Natural killer cell (primary cell): ENCODE measurements at places on chromosomes 2 and 18. TPM values are rescaled to one million over a fixed set of nuclear protein-coding genes. Genes with fewer than 3 reads are reported as not detected.

The HNMT gene
- 1.5 TPM for total RNA-seq

GRCh38 chr2:203743441-203743981 is 37.1 kb downstream of the CD28 start:
- DNase-seq: no peak

The FHOD3 gene
- not detected for total RNA-seq

DNA sequence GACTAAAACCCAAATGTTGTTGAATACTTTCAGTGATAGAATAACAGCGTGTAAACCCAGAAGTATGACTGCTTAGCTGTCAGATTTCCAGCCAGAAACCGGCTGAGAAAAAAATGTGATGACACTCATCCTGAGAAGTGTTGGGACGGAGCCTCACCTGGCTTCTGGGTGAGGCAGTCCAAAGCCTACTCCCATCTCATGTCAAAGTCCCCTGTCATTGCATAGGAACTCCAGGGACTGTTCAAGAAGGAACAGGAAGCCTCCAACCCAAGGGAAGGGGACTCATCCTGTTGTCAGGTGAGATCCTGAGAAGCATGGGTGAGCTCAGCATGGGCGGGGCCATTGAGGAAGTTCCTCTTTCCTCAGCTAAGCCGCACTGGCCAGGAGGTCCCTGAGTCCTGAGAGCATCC is 11.3 kb upstream of the CHRNA1 start:
- DNase-seq: peak; percentile 19

DNA sequence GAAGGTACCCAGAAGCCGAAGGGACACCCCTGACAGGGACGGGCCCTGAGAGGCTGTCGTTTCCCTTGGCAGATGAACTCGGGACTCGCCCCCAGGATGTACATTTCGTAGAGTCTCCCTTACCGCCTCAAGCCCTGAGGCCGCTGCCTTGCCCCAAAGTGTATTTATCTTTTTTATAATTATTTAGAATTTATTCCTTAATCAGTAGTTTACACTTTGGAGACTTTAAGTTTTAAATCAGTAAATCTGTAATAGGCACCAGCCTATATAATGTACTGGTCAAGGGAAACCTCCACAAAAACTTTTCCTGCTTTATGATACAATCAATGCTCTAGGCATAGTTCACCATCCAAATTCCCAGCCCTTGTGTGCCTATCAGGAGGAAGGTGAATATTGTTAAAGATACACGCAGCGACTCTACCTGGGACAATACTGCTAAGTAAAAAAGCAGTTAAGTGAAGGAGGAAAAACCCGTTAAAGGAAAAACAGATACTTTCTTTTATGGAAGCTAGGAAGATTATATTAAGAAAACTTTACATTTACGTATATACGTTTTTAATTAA is 848 bp downstream of the VRK2 start:
- no peak for DNase-seq

The FEV gene
- not detected for total RNA-seq

The NOSTRIN gene
- not detected for total RNA-seq

The REEP1 gene
- total RNA-seq: not detected

The TRAK2 gene
- 19.2 TPM for total RNA-seq

GRCh38 chr2:241811201-241811951 is 2.4 kb downstream of the NEU4 start:
- no peak for DNase-seq

DNA sequence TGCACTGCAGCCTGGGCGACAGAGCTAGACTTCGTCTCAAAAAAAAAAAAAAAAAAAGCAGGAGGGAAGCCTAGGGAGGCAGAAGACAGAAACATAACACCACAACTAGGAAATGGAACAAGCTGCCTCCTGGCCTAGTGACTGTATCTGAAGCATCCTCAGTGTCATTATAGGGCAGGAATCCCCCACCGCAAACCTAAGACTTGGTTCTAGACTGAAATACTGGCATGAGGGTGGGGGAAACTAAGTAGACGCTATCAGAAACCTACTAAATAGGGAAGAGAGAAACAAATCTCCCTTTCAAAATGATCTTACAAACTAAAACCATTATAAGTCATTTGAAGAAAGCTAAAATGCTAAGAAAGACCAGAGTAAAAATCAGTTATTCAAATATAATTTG is 16.4 kb upstream of the SMAD2 start:
- no peak for DNase-seq

The CYBRD1 gene
- 16.4 TPM for total RNA-seq

The SP140 gene
- total RNA-seq: 89.9 TPM

GRCh38 chr18:75531851-75532459 is 104.5 kb upstream of the SMIM21 start:
- no peak for DNase-seq

The CXXC1 gene
- total RNA-seq: 146 TPM

GRCh38 chr2:99861376-99861760 is 281.0 kb downstream of the AFF3 start:
- no peak for DNase-seq

DNA sequence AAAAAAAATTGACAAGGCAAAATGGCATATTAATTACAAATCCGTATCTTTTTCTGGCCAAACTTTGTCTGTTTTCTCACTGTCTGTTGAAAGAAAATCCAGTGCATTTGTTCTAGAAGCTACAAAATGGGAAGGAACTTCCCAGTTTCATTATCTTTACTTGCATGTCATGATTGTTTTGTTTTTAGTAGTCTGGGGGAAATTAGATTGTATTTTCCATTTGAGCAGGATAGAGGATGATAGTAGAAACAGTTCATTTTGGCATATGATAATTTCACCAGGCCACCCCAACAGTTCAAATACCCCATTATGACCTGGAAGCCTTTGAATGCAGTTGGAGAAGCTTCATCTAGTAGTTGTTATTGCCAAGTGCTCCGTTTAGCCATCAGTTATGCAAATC is 77.5 kb upstream of the RANBP2 start:
- no peak for DNase-seq

DNA sequence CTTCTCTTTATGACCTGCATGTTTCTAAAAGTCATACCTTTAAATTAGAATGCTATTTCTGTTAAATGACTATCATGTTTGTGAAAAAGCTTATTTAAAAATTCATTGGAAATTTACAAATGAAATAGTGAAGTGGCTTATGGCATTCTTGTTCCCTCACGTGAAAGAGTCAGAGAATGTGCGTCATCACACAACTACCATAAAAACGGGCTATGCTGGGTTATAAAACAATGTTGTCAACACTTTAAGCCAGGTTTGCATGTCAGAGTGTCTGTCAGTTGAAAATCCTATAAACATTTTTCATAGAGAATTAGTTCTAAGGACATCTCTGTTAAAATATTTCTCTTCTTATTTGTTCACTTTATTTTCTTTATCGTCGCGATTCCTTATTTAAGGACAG is 42.5 kb upstream of the STK39 start:
- no peak for DNase-seq

The CD8B gene
- 6.0 TPM for total RNA-seq

DNA sequence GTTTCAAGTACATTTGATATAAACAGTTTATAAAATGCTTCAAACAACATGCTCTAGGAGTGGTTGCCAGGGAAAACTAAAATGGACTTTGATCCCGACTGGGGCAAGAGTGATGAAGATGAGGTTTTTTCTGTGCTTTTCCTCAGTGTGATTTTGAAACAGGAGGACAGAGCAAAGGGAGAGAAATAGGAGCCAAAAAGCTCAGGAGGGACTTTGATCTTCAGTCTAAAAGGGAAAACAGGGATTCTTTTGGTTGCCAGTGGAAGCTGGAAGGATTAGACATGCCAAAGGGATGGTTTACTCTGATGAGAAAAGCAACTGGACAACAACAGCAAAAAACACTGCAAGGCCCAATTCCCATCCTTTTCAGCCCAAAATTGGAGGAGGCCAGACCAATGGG is 95.5 kb downstream of the LTBP1 start:
- DNase-seq: no peak
